ENCODE measurements at places on chromosomes 3 and 15.

- DNase-seq = no peak
Observed at GRCh38 chr3:55486857-55487380, at the start of gene WNT5A. Gene WNT5A, minus strand, starts transcription at chr3:55487306. Its CDS starts 321 bp downstream, at chr3:55486985.

DNA sequence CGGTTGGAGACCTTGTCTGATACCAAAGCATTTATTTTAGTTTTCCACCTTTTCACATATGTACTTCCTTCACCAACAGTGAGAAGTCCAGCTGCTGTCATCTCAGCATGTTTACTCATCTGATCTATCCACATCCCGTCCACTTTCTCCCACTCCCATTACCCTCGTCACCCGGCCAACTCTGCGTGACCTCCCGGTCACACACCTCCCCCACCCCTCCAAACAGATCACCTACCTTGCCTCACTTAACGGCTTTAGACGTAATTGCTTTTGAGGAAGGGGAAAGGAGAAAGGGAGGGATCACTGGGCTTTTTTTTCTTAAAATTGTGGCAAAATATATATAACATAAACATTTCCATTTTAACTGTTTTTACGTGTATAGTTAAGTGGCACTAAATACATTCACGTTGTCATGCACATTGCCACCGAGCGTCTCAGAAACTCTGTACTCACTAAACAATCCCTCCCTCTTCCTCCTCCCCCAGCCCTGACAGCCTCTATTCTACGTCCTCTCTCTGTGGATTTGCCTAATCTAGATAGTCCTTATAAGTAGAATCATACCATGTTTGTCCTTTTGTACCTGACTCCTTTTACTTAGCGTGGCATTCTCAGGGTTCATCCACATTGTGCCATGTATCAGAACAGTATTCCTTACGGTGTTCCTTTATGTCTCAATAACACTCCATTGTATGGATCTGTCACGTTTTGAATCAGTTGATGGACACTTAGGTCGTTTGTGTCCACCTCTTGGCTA lies 67.2 kb downstream of the LMLN start:
- no peak for DNase-seq

- DNase-seq = no peak
Observed at GRCh38 chr15:81288040-81288439, 35.9 kb downstream of the STARD5 start.

- no peak for DNase-seq
Observed at GRCh38 chr3:102916532-102916931, 481.7 kb downstream of the ZPLD1 start.

Data from effector CD4-positive, alpha-beta T cell (primary cell).